IPS DF 19.7 (cell line): ENCODE measurements at places on chromosomes 3 and 15.

GRCh38 chr3:100400419-100400779 is 490 bp downstream of the TOMM70 start:
- DNase-seq = no peak

- no peak for DNase-seq
These were observed 719 bp downstream of the FEZF2 start for GRCh38 chr3:62372621-62373041.

DNA sequence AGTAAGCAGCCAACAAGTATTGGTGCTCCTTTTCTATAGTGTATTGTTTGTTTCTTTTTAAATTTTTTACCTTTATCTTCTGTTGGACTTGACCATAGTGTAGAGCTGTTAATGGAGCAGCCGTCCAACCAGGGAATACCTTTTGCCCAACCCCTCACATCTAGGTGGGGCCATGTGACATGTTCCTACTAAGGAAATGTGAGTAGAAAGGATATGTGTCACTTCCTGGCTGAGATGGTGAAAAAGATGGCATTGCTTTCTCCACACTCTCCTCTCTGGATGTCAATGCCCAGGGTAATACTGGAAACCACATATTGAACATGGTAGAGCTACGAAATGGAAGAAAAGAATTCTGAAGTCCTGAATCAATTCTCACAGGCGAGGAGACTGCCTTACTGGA is 218.8 kb downstream of the TBL1XR1 start:
- no peak for DNase-seq

- no peak for DNase-seq
These were observed 32.6 kb downstream of the HACD2 start for GRCh38 chr3:123552095-123552714.

GRCh38 chr3:64097920-64098319 is 74.6 kb upstream of the PSMD6 start:
- DNase-seq = no peak

DNA sequence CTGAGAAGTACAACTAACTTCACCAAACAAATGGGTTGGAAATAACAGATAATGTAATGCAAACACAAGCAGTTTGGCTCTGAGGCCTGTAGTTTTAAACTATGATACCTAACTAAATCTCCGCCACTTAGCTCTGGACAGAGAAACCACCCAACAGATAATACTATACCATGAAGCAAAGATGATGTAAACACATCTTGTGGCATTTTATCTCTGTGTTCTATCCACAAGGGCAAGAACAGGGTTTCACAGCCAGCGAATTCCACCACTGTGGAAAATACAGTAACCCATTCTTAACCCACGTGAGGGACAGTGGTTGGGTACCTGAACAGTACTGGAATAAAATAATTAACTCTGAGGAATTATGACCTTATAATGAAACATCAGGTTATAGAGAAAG is 93.6 kb downstream of the P3H2 start:
- DNase-seq = no peak

GRCh38 chr15:72369964-72370363 is 5.8 kb downstream of the HEXA start:
- DNase-seq = no peak

- DNase-seq = no peak
These were observed 57.4 kb downstream of the HMG20A start for GRCh38 chr15:77478051-77478450.

- peak; percentile 64 for DNase-seq
These were observed 8.1 kb downstream of the CAV3 start for GRCh38 chr3:8741581-8742261.

DNA sequence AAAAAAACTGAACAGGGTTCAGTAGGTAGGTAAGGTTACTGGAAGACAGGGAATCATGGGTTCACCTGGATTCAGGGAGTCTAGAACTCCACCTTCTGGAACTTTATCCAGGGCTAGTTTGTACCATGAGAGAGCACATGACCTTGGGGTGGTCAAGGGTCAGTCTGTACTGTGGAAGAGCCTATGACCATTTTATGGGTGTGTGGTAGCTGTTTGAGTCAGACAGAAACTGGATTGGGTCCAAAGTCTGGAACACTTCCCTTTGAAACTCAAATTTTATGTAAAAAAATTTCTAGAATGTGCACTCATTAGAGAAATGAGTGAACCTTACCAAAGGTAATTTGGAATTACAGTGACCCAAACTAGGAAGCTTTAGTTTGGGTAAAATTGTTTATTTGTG is 486.0 kb upstream of the AGTR1 start:
- no peak for DNase-seq

GRCh38 chr15:75675579-75676404 is 28.1 kb downstream of the SNX33 start:
- no peak for DNase-seq

DNA sequence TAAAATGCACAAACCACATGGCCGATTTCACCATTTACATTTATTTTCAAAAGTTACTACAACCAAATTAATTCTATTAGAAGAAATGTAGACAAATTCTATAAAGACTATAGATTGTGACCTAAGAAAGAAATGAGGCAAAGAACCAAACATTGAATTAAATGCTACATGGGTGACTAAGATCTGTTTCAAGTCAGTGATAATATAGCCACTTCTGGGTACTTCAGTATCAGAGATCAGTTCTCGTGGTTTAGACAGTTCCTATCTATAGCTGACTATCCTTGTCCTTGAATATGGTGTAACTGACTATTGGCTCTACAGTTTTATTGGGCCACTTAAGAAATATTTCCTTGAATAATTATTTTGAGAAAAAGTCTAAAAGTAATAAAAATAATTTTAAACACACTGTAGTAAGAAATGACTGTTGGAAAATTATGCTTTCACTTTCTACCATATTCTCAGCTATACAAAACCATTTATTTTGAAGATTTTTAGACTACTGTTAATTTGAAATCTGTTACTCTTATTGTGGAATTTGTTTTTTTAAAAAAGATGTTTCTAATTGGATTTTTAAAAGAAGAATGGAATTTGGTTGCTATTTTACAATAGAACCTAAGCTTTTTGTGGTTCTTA is 14.1 kb downstream of the KCNMB3 start:
- no peak for DNase-seq

- DNase-seq = no peak
These were observed 25.9 kb upstream of the SLC41A3 start for GRCh38 chr3:126109880-126110235.

GRCh38 chr3:4416427-4416945 is 50.6 kb downstream of the SUMF1 start:
- no peak for DNase-seq

GRCh38 chr3:40753951-40754350 is 229.2 kb downstream of the ZNF621 start:
- DNase-seq = no peak

DNA sequence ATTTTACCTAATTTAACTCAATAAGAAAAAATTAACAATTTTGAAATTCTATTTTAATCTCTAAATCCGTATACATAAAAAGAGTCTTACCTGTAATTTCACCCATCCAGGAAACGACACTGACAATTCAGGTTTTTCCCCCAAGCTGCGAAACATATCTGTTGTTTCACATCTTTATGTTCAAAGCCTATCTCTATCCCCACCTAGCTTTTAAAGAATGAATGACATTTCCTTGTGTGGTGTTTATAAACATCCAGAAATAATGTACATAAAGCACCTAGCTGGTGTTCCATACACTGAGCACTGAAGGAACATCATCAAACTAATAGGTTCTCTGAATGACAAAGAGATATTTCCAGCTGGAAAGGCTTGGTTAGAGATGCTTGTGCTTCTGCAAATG is 867.8 kb downstream of the SQOR start:
- no peak for DNase-seq

- DNase-seq = no peak
These were observed 90.3 kb upstream of the MEX3B start for GRCh38 chr15:82136120-82136519.

DNA sequence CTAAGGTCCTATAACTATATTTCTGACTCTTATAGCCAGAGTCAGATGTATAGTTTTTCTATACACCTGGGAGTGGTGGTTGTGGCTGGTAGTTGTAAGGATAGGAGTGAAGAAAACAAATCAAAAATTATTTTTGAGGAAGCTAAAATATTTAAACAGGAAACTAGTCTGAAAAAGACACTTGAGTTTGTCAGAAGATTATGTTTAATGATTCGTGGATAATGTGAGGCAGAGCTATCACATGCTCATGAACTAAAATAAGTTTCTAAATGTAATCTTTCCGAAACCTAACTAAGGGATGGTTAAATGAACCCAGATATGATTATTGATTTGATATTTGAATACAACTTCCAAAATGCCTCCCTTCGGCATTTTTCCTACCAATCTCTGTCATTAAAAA is 30.4 kb downstream of the GABRR3 start:
- DNase-seq = no peak

- no peak for DNase-seq
These were observed 233.5 kb upstream of the WNT5A start for GRCh38 chr3:55720614-55721013.

GRCh38 chr3:52093756-52094545 is 37.6 kb upstream of the DUSP7 start:
- no peak for DNase-seq

DNA sequence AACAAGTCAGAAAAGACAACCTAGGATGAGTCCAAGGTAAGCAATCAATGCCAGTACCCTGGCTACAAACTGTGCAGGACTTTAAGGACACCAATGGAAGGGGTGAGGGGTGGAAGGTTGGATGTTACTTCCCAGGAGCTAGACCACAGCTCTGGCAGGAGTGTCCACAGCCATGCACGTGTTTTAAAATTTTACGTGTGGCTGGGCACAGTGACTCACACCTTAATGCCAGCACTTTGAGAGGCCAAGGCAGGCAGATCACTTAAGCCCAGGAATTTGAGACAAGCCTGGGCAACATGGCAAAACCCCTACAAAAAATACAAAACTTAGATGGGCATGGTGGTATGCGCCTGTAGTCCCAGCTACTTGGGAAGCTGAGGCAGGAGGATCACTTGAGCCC is 14.7 kb upstream of the HDC start:
- no peak for DNase-seq

DNA sequence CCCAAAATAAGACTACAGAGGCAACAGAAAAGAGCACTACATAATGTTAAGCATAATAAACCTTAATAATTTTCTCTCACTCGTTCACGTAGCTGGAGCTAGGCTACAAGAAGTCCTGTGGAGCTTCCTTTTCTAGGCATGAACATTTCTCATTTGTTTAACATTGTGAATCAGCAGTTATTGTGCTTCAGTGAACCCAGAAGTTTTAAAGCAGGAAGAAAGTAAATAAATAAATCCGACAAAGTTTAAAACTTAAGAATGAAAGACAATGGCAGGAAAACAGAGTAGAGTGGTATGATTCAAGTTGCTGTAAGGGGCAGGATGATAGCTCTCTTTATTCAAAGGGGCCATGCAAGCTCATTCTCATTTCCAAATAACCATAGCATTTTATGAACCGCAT is 191.8 kb downstream of the LSAMP start:
- no peak for DNase-seq

GRCh38 chr3:197463279-197463678 is 92.5 kb downstream of the BDH1 start:
- no peak for DNase-seq

GRCh38 chr3:179000659-179001058 is 71.0 kb downstream of the ZMAT3 start:
- DNase-seq = no peak

- DNase-seq = peak; percentile 100
These were observed 34.5 kb downstream of the IL17RD start for GRCh38 chr3:57130571-57131209.

DNA sequence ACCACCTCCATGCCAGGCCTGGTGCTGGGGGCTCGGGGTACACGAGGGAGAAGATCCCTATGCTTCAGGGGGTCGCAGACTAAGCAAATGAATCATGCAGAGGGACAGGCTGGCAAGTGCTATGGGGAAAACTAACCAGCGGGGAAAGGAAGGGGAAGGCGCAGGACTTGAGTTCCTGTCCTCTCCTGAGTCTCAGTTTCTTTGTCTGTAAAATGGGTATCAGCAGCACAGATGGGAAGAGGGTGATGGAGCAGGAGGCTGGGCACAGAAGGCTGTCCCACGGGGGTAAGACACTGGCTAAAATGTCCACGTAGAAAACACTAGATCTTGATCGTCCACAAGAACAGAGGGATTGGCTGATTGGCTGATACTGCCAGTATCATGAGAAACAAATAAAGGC is 39.8 kb downstream of the RGMA start:
- no peak for DNase-seq

DNA sequence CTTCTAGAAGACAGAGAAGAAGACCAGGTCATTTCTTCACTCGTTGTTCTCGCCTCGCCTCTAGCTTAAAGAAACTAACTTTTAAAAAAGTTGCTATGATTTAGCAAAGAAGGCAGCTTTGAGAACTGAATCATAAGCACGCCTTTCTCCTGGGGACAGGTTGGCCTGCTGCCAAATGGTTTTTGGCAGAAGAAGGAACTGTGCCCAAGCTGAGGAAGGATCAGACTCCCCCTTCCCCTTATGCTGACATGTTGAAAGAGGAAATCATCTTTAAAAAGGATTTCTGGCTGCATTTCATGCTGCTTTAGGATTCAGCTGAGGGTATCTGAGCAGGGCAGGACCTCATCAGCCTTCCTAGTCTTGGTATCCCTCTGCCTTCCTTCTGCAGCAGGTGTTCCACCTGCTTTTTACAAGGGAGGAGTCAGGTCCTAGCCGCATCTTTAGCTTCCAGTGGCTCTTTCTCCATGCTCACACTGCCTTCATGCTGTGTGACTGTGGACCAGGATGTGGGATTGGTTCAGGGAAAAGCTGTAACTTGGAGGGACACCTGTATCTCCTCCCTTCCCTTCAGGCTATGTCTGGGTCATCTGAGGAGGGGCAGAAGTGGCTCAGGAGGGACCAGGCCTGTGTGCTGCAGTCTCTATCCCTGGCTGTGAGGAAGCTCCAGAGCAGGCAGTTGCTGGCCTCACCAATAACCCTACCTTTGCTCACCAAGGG is 34.1 kb upstream of the HACD2 start:
- DNase-seq = no peak

DNA sequence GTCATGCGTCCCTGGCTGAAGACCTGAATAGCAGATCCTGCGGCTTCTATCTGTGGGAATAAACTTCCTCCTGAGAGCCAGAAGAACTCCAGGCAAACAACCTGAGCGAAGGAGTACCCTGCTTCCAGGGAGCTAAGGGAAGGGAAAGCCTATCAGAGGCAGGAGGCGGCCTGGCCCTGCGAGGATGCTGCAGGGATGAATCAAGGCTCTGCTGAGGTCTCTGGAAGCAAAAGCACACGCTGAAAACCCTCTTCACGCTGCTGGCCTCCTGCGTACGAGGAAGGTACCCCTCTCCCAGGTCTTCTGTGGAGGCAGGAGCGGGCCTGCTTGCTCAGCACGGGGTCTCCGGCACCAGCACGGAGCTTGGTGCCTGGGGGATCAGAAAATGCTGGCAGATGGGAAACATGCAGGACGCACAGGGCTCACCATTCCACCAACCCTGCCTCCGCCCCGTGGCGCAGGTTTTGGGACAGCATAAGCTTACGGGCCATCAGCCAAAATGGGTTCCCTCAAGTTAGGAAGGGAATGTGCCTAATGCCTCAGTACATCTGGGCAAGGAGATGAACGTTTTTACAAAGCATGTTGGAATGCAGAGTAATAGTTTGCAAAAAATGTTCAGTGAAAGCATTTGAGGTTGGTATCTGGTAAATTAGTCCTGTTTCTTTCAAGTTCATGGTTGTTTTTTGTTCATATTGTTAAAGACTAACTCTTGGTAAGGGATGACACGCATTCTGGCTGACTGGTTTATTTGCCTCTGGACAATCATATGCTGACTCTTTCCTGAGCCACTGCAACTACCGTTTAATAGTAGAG is 72.3 kb downstream of the CHSY1 start:
- DNase-seq = no peak
